ENCODE measurements at places on chromosomes 2 and 18.

DNA sequence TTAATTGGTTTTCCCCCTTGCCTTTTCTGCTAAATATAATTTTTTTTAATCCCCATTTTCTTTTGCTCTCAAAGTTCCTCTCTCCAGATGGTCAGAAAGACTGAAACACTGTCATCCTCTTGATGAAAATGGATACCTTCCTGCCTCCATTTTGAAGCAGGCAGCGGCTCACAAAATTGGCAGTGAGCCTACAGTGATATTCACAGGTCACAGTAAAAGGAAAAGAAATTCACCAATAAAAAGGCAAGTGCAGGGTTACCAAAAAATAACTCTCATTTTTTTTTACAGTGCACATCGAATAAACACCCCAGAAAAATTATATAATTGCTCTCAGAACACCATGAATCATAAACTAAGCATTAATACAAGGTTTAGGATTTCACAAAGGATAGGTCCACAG lies 307.5 kb downstream of the TCF4 start:
- DNase-seq, result no peak

- no peak for DNase-seq
Measured at GRCh38 chr2:44932079-44932478, 9.4 kb upstream of the SIX3 start.

DNA sequence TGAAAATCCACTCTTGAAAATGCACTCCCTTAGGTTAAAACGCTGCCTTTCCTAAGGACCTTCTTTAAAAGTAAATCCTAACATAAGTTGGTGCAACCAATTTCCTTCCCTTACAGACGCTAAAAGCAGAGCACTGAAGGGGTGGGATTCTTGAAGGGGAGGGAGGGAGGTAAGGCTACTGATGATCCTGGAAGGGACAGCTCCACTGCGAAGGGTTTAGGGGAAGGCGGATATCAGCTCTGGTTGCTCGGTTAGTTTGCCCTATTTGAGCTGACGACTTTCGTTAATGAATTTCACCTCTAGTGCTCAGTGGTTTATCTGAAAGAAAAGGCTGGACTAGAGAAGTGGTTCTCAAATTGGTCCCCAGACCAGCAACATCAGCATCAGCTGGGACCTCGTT lies 49.7 kb upstream of the SIGLEC15 start:
- no peak for DNase-seq

GRCh38 chr2:9236045-9236344 lies 29.4 kb downstream of the ASAP2 start:
- no peak for DNase-seq

- DNase-seq, result peak; percentile 75
Measured at GRCh38 chr2:238868067-238868524, 20.2 kb downstream of the TWIST2 start.

DNA sequence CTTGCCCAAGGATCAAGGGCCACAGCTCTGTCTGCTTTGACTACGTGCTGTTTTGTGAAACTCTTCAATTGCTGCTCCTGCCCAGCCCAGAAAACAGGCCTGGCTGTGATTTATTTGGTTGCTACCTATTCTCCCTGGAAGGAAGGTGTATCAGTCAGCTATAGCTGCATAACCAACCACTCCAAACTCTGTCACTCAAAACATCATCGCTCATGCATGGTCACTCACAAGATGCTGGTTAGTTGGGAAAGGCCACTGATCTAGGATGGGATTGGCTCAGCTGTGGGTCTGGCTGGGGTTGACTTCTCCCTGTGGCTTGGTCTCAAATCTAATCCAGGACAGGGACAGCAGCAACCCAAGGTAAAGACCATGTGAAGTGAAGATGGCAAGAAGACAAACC lies 14.6 kb downstream of the TEX51 start:
- DNase-seq, result no peak

GRCh38 chr2:73290049-73290839 lies 3.1 kb downstream of the EGR4 start:
- DNase-seq, result no peak

GRCh38 chr2:99682275-99683060 lies 192.7 kb upstream of the REV1 start:
- peak; percentile 82 for DNase-seq

GRCh38 chr2:139529080-139529479 lies 748.9 kb upstream of the NXPH2 start:
- no peak for DNase-seq

- no peak for DNase-seq
Measured at GRCh38 chr18:67376372-67376771, 140.1 kb downstream of the DSEL start.

DNA sequence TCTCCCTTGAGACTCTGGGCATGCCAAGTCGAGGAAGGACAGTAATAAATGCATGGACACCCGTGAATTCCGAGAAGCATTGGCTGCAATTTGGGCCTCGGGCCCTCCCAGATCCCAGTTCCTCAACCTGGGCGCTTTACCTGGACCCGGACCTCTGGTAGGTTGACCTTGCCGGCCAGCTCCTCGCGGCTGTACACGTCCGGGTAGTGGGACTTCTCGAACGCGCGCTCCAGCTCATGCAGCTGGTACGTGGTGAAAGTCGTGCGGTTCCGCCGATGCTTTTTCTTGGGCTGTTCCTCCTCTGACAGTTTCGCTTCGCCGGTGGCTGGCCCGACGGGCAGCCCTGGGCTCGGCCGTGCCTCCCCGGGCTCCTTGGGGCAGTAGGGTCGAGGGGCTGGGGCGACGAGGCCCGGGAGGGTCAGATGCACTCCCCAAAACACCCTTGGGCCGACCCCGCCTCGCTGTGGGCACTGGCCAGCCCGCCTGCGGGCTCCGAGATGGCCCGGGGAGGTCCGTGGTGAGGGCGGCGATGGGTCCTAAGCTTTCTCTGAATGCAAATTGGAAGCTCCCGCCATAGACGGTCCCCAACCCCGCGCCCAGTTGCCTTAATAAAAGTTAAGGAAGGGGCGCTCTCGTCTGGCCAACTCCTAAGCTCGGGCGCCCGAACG lies 899 bp downstream of the RAX start:
- DNase-seq, result no peak

GRCh38 chr2:206978746-206979145 lies 39.4 kb downstream of the CPO start:
- DNase-seq, result no peak

- no peak for DNase-seq
Measured at GRCh38 chr2:232085164-232085563, 123.7 kb downstream of the DIS3L2 start.

DNA sequence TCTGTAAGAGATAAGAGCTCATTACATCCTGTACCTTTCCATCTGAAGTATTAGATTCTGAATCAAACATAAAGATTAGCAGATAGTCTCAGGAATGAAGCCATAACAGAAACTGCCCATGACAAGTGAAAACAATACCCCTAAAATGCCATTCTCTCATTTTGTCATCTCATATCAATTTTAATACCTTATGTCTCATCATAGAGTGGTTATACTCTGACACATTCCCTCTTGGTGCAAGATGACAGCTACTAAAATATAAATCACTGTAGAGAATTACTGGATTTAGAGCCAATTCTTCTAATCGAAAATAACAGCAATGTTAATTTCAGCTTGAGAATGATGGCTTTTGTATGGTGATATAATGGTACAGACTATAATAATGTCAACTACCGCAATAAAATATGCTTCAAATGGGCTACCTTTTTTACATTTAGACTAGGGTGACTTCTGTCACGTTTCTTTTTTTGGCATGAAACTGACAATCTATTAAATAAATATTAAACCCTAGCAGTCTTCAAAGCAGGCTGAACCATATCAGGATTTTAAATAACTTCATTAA lies 125.1 kb upstream of the ITGA4 start:
- no peak for DNase-seq

DNA sequence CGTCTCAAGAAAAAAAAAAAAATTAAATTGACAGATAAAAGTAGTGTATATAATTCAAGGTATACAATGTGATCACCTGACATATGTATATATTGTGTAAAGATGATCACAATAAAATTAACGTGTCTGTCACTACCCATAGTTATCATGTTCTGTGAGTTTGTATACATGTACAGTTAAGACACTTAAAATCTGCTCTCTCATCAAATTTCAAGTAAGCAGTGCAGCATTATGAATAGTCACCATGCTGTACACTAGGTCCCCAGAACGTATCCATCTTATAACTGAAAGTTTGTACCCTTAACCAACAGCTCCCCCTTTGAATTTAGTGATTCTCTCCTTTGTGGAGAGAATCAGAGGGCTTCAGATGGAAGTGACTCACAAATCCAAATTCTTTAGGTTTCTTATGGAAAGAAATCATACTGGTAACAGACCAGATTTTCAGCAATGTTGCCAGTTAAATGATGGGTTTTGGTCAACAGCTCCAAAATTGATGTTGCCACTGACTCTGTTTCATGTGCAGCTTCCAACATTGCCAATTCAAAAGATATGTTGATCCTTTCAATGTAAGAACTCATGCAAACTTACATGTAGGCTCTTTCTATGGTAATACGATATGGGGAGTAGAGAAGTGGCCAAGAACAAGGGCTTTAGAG lies 281.5 kb downstream of the AFF3 start:
- peak; percentile 41 for DNase-seq

GRCh38 chr2:129550536-129550935 lies 428.9 kb upstream of the RAB6C start:
- no peak for DNase-seq

DNA sequence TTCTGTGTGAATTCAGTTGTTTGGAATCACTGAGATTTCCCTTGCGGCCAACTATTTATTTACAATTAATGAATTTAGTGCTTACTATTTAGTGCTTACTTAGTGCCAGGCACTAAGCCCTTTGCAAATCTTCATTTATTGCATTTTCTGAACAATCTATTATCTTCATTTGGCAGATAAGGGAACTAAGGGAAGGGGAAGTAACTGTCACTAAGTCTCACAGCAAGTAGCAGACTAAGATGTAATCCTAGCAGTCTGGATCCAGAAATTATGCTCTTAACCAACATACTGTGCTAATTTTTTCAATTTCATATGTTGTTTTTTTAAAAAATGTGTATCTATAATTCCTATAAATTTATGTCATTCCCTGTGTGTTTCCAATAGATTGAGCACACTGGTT lies 214.4 kb upstream of the EPC2 start:
- DNase-seq, result no peak

- no peak for DNase-seq
Measured at GRCh38 chr2:233831011-233831721, 23.2 kb downstream of the HJURP start.

DNA sequence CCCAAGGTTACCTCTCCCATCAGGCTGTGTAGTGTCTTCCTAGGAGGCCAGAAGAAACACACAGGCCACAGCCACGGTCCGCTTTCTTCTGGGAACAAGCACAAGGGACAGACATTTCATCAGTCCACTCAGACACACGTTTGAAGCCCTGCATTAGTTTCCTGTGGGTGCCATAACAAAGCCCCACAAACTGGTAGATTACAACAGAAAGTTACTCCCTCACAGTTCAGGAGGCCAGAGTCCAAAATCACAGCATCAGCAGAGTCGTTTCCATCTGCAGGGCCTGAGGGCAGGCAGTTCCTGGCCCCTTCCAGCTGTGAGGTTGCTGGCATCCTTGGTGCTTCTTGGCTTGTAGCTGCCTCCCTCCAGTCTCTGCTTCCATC lies 8.8 kb upstream of the PRLH start:
- DNase-seq, result no peak

DNA sequence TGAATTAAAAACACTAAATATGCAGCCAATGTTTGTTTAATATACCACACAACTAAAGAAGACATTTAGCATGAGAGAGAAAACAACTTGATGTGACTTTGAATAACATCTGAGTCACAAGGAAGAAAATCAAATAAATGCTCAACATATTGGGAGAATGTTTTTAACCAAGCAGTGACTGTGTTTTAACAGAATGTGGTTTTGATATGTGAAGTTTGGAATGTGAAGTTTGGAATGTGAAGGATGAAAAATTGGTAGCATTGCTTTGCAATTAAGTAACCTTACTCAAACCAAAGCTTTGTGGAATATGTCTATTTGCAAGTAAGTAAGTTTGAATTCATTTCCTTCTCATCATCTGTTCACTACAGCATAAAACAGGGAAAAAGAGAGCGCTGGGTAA lies 128.2 kb upstream of the DNAJC10 start:
- DNase-seq, result peak; percentile 88

DNA sequence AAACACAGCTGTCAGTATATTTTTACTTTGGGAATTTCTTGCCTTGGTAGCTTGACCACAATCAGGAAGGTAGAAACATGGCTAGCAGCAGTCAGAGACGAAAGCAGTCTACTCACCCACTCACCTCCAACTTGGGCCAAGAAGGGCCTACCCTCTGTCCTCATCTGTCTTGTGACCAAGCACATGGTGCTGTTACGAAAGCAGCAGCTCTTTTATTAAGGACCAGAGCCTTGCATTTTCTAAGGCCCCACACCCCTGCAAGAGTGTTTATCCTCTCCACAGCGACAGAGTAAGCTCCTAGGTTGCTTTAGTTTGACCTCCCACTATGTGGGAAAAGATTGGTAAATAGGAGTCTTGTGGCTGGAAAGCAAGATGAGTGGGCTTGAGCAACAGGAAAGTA lies 31.3 kb upstream of the MSTN start:
- DNase-seq, result peak; percentile 38

GRCh38 chr2:26562811-26563645 lies 78.1 kb downstream of the CIB4 start:
- no peak for DNase-seq

DNA sequence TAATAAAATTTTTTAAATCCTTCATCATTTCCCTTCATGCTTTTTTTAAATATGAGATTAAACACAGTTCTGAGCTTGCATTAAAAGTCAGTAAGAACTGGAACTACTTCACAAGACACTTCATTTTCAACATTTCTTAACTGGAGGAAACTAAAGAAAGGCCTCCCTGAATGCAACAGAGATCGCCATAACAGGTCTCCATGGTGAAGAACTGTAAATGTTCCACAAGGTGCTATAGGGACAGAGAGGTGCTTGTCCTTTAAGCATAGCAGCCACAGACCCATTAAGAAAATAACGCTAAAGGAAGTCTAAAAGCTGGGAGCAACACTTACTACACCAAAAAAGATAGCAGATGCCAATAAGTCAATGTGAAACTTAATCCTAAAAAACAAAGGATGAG lies 8.5 kb downstream of the STAM2 start:
- DNase-seq, result no peak

DNA sequence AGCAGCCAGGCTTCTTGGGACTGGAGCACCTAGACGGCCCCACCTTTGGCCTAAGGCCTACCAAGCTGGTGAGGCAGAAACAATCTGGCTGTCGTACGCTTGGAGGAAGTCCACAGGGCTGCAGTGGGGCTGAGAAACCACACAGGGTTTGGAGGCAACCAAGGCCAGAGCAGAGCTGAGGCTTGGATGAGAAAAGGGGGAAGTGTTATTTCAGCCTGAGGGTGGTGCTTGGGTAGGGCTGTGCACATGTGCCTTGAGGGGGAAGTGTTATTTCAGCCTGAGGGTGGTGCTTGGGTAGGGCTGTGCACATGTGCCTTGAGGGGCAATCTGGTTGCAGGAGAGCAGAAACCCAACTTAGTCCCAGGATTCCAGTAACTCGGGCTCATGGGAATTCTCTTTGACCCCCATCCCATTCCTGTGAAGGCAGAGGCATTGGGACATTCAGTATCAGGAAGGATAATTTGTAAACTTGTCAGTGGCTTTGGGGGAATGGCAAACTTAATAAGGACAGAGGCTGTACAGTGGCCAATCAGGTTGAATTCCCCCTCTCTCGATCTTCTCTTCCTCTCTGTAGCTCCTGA lies 971 bp upstream of the FBXO41 start:
- DNase-seq, result no peak

GRCh38 chr2:128187032-128187654 lies 96.1 kb downstream of the UGGT1 start:
- DNase-seq, result peak; percentile 70

Measured in AG10803 (cell line).